ENCODE measurements at places on chromosomes 2 and 18.

DNA sequence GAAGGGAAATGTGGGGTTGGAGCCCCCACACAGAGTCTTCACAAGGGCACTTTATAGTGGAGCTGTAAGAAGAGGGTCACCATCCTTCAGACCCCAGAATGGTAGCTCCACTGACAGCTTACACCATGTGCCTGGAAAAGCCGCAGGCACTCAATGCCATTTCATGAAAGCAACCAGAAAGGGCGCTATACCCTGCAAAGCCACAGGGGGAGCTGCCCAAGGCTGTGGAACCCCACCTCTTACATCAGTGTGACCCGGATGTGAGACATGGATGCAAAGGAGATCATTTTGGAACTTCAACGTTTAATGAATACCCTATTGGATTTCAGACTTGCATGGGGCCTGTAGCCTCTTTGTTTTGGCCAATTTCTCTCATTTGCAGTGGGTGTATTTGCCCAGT is 694.7 kb downstream of the CBLN2 start:
- DNase-seq = no peak

GRCh38 chr2:232681527-232681926 is 15.6 kb upstream of the GIGYF2 start:
- DNase-seq = no peak

DNA sequence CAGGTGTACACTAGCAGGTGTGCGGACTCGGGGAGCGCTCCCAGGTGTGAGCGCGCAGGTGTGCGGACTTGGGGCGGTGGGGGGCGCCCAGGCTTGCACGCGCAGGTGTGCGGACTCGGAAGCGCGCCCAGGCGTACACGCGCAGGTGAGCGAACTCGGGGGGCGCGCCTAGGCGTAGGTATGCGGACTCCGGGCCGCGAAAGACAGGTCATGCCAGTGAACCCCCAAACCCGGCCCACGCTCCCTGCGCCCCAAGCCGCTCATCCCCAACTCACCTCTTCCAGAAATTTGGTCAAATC is 342 bp downstream of the CYB5A start:
- no peak for DNase-seq

- no peak for DNase-seq
These were observed 68.1 kb upstream of the KLHL14 start for GRCh38 chr18:32840962-32841361.

- DNase-seq = no peak
These were observed 16.1 kb downstream of the ARHGAP28 start for GRCh38 chr18:6745504-6746031.

All from kidney tubule cell (primary cell).